ENCODE measurements at places on chromosomes 16 and 17. TPM values are rescaled to one million over a fixed set of nuclear protein-coding genes. Genes with fewer than 3 reads are reported as not detected.

DNA sequence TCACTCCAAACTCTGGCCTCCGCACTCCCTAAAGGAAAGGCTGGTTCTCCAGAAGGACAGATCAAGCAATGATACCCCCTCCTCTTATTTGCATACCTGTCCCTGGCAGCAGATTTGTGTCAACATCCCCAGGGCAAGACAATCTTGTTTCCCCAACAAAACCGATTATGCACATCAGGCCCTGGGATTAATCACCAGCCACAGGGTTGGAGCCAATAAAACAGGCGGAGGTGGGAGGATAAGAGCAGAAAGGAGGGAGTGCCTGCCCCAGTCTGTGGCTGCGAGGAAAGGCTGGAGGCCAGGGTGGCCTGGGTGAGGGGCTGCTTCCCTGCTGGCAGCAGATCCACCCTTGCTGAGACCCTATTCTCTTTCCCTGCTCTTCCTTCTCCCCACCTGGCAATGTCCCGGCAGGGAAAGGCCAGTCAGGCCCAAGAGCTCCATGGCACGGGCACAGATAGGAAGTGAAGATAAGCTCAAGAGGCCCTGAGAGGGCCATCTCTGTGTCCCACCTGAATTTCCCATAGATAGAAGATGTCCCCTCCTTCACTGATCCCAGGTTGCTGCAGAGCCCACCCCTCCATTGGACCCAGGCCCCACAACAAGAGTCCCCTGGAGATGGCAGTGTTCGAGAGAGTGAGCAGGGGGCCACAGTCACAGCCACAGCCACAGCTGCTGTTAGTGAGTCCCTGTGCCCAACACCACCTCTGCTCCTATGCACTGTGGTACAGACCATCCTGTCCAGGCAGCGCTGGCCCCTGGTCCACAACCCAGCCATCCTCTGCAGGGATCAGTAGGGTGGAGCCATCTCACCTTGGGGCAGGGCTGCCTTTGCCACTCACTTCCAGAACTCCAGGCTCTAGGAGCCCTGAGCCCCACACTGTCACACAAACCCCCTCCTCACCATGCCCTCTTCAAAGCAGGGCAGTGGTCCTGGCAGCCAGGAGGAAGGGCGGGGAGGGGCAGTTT lies 137.5 kb downstream of the SDK2 start:
- H3K4me3 ChIP-seq: no peak overlapping the region
- H3K36me3 ChIP-seq: no peaks in the 10 kb centered on the region

GRCh38 chr16:5502467-5502869 lies 404.9 kb upstream of the EEF2KMT start:
- H3K36me3 ChIP-seq: no peaks in the 10 kb centered on the region
- no peaks in the 10 kb centered on the region for H3K4me1 ChIP-seq
- no peak overlapping the region for H3K4me3 ChIP-seq
- H3K27me3 ChIP-seq: peaks cover 71% of the 10 kb centered on the region
- DNase-seq: no peak

DNA sequence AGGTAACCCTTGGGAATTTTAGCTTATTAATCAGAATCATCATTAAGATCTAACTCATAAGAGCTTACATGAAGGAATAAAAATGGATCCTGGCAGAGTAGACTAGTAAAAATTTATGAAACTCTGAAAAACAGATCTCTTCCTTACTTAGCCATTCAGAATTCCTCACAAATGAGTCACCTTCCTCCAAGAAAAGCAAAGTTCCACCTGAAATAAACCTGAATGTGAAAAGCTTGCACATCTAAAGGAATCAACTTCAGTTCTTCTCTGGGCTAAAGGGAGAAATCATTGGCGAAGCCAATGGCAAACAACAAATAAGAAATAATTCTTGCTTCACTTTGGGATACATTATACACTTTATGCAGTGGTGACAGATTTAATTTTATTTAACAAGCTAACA lies 22.7 kb downstream of the MYO1D start:
- H3K4me3 ChIP-seq: no peak overlapping the region
- H3K36me3 ChIP-seq: no peaks in the 10 kb centered on the region
- H3K27me3 ChIP-seq: no peaks in the 10 kb centered on the region
- H3K4me1 ChIP-seq: no peaks in the 10 kb centered on the region
- DNase-seq: no peak

- no peak for DNase-seq
- H3K27ac ChIP-seq: peak overlapping the region; percentile 38
- H3K27me3 ChIP-seq: no peaks in the 10 kb centered on the region
- H3K4me3 ChIP-seq: peak overlapping the region; percentile 29
- H3K4me1 ChIP-seq: peaks cover 9% of the 10 kb centered on the region
Measured at GRCh38 chr17:59753522-59754467, 46.3 kb downstream of the VMP1 start.

Gene TNFSF13
- 6.3 TPM for total RNA-seq

Data from left ventricle myocardium inferior (tissue), 1 donor.